ENCODE measurements at places on chromosomes 3 and 15.

GRCh38 chr3:58672451-58672850, 5.9 kb upstream of the FAM3D start:
- no peak overlapping the region for H3K4me3 ChIP-seq
- no peaks in the 10 kb centered on the region for H3K4me1 ChIP-seq
- H3K36me3 ChIP-seq, result no peaks in the 10 kb centered on the region
- no peaks in the 10 kb centered on the region for H3K27me3 ChIP-seq

DNA sequence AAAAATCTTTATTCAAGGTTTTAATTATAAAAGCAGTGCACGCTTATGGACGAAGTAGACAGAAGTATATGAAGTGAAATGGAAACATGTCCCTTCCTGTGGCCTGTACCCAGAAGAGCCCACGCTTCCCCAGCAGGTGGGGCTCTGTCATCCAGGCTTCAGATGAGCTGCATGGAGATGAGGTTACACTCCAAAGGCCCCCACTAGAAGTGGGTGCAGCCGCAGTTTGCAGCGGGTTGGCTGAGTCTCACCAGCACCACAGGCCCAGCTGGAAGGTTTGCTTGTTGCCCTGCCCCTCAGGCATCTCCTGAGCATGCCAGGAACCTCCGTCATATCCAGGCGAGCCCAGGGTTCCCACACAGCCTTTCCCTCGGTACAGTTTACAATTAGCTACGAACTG, 33.1 kb downstream of the PRR20G start:
- no peak overlapping the region for H3K4me3 ChIP-seq
- H3K27ac ChIP-seq, result no peak overlapping the region
- no peak for DNase-seq
- H3K27me3 ChIP-seq, result no peaks in the 10 kb centered on the region

GRCh38 chr15:57216288-57216687, 160.0 kb upstream of the CGNL1 start:
- no peaks in the 10 kb centered on the region for H3K27me3 ChIP-seq
- H3K36me3 ChIP-seq, result no peaks in the 10 kb centered on the region
- H3K27ac ChIP-seq, result peak overlapping the region; percentile 56
- peaks cover 74% of the 10 kb centered on the region for H3K4me1 ChIP-seq
- H3K4me3 ChIP-seq, result no peak overlapping the region

DNA sequence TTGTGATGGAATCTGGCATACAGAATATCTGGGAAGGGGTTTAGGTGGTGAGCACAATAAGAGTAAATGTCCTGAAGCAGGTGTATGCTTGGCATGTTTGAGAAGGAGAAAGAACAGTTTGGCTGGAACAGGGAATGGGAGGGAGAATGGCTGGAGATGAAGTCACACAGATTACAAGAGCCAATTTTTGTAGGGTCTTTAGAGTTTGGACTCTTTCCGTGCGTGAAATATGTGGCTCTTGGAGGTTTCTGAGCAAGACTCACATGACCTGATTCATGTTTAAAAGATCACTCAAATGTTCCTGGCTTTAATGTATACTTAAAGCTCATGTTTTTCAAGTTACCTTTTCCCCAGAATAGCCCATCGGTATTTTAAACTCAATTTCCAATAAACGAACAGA, 32.8 kb downstream of the SPRED1 start:
- H3K4me3 ChIP-seq, result no peak overlapping the region
- H3K27ac ChIP-seq, result no peak overlapping the region
- H3K27me3 ChIP-seq, result no peaks in the 10 kb centered on the region
- H3K36me3 ChIP-seq, result peaks cover 17% of the 10 kb centered on the region

DNA sequence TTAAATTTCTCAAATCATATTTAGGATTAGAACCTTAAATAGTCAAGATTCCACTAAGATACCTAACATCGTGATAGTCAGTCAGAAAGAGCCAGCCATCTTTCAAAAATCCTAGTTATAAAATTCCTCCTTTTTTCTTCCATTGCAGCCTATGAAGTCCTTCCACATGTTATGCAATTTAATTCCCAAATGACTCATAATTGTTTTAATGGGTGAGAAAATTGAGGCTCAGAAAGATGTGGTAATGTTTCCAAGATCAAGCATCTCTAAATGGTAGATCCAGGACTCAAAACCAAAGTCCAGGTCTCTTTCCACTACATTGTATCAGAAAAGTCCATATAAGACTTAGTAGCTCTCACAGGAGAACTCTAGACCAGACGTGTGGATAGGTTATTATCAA, 9.5 kb downstream of the CFAP44 start:
- no peaks in the 10 kb centered on the region for H3K4me1 ChIP-seq
- no peak overlapping the region for H3K4me3 ChIP-seq
- no peaks in the 10 kb centered on the region for H3K27me3 ChIP-seq
- no peaks in the 10 kb centered on the region for H3K36me3 ChIP-seq

DNA sequence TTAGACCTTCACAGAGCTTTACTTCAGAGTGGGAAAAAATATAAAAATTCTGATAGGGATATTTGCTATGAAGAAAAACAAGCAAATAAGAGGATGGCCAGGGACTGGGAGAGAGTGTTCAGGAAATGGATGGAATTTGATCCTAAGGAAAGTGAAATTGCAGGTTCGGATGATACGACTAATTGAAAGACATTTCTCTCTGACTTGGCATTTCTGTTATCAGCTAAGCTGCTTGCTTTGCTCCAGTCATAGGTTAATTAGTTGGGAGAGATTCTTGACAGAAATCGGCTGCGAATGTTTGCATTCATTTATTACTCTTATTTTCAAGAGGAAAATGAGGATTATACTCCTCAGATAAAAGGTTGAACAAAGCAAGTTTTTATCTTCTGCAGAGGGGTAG, 808.7 kb upstream of the NECTIN3 start:
- no peak overlapping the region for H3K4me3 ChIP-seq
- no peaks in the 10 kb centered on the region for H3K4me1 ChIP-seq
- H3K27ac ChIP-seq, result no peak overlapping the region
- H3K36me3 ChIP-seq, result no peaks in the 10 kb centered on the region
- no peak for DNase-seq
- H3K27me3 ChIP-seq, result no peaks in the 10 kb centered on the region

All from neural progenitor cell (in vitro differentiated cells).